ENCODE measurements at places on chromosomes 7 and 10. TPM values are rescaled to one million over a fixed set of nuclear protein-coding genes. Genes with fewer than 3 reads are reported as not detected.

DNA sequence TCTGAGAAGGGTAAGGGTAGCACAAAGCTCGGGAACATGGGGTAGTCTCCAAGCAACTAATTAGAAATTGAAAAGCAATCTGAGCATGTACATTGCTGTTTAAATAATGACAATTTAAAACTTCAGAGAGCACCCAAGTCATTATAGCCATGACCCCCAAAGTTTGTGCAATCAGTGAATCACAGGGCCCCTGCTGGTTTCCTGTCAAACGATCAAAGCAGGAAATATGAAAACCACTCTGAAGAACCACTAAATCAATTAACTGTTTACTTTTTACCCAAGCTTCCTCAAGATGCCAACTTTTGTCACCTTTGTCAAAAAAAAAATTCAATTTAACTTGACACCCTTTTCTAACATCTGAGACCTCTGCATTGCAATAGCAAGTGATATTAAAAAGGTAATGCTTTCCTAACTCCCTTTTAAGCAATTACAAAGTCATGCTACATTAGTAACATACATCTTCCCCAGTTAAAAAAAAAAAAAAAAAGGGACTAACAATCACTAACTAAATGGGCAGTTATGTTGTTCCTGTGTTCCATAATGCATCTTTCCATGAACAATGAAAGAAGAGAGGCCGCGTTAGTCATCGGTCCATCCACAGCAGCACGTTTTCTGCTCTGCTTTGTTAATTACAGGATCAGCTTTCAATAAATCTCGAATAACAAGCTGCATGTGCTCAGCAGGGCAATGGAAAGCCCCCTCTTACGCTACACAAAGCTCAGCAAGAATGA lies 80.6 kb downstream of the ETV1 start:
- H3K36me3 ChIP-seq = no peaks in the 10 kb centered on the region
- no peaks in the 10 kb centered on the region for H3K27me3 ChIP-seq
- no peak for DNase-seq

DNA sequence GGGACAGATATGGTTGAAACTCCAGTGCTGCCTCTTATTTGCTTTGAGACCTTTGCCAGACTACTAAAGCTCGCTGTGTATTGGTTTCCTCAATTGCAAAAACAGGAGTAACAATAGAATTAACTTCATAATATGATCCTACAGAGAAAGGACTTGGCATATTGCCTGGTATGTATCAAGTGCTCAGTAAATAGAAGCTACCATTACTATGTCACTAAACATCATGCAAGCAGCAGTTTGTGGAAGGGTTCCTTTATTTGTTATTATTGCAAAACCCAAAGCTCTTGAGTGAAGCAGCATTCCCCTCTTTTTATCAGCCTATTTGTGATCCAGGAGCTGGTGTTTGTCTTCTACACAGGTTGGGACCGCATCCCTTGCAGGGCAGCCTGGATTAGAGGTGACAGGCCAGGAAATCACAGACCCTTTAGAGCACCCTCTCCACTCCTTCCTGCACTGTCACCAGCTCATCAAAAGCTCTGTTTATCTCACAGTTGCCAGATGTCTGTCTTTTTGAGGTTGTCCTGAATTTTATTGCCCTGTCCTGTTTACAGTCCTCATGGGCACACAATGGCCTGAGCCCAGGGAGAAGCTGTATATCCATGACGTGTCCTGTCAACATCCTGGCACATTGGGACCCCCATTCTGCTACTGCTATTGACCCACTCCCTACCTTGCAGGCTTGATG lies 121.5 kb downstream of the SNX10 start:
- no peak overlapping the region for H3K27ac ChIP-seq
- DNase-seq = no peak
- H3K36me3 ChIP-seq = no peaks in the 10 kb centered on the region
- no peaks in the 10 kb centered on the region for H3K4me1 ChIP-seq

DNA sequence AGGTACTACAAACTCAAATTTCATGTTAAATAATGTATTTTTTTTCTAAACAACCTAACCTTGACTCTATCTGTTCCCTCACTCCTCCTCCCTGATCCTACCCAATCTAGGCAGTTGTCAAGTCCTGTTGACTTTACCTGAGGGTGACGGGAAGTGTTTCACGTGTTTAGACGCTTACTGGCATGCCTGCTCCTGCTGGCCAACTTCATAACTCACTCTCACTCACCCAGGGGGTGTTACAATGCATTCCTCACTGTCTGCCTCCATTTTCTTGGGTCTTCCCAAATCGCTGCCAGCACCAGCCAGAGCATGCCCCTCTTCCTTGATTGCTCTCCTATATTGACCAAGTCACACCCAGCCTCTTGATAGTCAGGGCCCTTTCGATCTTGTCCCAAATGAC lies 28.3 kb downstream of the CRCP start:
- H3K4me3 ChIP-seq = no peak overlapping the region
- no peaks in the 10 kb centered on the region for H3K36me3 ChIP-seq
- H3K4me1 ChIP-seq = peaks cover 27% of the 10 kb centered on the region
- no peak overlapping the region for H3K27ac ChIP-seq
- no peak for DNase-seq

SPDYE8 gene
- total RNA-seq = 8.6 TPM
